ENCODE measurements at places on chromosomes 3 and 15.

DNA sequence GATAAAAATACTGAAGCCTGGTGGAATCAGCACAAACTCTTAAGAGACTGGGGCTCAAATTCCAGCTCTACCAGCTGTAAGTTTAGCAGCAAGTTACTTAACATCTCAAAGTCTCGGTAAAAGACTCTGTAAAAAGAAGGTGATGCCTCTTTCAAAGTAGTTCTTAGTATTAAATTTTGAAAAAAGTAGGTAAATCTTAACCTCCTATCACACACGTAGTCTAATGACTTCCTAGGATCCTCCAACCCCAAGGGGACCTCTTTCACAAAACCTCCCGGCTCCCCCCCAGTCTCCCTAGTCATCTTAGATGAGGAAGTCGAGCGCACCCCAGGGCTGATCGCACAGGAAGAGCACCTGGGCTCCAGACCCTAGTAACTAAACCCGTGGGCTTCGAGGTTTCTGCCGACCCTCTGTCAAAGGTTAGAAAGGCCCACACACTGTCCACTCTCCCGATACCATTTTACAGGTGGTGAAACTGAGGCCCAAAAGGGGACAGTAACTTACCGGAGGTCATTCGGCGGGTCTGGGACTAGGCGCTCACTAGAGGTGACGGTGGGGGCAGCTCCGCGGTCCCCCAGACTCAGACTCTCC, 427 bp downstream of the MBD4 start:
- DNase-seq, result peak; percentile 79

- peak; percentile 8 for DNase-seq
These were observed 540.1 kb downstream of the NTRK3 start for GRCh38 chr15:87716422-87716821.

DNA sequence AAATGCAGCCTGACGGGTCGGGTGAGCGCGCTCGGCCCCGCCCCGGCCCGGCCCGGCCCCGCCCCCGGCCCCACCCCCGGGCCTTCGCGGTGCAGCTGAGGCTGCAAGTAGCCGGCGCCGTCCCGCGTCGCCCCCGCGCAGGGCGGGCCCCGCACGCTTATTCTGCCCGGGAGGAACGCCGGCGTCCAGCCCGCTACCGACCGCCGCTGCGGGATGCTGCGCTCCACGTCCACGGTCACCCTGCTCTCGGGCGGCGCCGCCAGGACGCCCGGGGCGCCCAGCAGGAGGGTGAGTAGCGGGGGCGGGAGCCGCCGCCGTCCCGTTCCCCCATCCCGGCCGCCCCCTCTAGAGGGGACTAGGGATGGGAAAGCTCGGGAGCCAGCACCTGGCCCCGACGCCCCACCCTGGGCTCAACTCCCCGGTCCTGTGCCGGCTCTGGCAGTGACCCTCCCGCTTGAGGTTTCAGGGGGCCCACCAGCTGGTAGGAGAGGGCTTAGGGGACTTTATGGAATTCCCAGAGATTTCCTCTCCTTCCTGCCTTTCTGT, at the start of gene MYZAP:
Gene MYZAP, plus strand, starts transcription at position 83 of the 546 bp plus-strand sequence. Its CDS starts 131 bp downstream, at position 214.
- no peak for DNase-seq

GRCh38 chr3:127387119-127387518, 99.3 kb upstream of the PRR20G start:
- DNase-seq, result no peak

- no peak for DNase-seq
These were observed 12.3 kb downstream of the ZNF860 start for GRCh38 chr3:31993843-31994242.

DNA sequence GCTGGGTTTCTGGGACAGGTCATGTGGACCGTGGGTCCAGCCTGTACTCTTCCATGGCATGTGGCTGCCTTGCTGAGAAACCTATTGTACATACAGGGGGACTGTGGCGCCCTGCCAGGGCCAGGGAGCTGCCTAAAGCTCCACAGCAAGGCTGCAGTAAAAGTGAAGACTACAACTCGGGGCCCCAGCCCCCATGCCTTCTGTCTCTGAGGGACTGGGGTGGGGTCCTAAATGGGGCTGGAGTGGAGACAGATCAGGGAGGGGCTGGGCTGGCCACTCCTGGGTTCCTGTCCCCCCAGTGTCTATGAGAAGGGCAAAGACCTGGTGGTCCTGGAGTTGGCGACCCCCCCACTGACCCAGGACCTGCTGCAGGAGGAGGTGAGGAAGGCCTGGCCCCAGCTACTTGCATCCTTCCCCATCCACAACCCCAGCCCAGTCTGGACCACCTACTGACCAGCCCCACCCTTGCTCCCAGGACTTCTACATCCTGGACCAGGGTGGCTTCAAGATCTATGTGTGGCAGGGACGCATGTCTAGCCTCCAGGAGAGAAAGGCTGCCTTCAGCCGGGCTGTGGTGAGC, 7.3 kb downstream of the VILL start:
- DNase-seq, result no peak

DNA sequence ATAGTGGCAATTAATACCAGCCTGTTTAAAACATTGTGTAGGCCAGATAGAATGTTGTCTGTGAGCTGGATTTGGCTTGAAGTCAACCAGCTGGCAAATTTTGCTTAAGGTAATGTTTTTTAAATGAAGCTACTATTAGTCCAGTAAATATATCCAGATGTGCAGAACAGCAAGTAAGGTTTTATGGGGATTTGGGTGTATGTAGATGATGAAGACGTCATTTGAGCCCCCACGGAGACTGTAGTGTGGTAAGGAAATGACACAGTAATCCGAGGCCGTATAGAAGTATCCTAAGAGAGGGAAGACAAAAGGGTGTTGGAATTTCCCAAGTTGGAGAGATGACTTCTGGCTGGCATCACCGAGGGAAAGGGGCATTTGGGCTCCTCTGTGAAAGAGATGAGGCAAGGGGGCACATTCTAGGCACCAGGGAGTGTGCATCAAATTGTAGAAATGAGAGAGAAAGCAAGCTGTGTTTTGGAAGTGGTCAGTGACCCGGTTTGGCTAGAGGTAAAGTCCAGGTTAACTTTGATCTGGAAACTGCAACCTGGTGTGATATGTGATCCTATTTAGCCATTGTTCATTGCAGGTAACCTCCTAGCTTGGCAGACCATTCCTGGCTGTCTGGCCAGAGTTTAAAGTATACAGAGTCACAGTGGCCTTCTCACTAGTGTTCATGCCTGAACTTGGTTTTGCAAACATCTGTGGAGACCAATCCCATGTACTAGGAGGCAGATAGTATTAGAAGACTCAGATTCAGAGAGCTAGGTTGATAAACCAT, 104.2 kb downstream of the ITPR1 start:
- no peak for DNase-seq

DNA sequence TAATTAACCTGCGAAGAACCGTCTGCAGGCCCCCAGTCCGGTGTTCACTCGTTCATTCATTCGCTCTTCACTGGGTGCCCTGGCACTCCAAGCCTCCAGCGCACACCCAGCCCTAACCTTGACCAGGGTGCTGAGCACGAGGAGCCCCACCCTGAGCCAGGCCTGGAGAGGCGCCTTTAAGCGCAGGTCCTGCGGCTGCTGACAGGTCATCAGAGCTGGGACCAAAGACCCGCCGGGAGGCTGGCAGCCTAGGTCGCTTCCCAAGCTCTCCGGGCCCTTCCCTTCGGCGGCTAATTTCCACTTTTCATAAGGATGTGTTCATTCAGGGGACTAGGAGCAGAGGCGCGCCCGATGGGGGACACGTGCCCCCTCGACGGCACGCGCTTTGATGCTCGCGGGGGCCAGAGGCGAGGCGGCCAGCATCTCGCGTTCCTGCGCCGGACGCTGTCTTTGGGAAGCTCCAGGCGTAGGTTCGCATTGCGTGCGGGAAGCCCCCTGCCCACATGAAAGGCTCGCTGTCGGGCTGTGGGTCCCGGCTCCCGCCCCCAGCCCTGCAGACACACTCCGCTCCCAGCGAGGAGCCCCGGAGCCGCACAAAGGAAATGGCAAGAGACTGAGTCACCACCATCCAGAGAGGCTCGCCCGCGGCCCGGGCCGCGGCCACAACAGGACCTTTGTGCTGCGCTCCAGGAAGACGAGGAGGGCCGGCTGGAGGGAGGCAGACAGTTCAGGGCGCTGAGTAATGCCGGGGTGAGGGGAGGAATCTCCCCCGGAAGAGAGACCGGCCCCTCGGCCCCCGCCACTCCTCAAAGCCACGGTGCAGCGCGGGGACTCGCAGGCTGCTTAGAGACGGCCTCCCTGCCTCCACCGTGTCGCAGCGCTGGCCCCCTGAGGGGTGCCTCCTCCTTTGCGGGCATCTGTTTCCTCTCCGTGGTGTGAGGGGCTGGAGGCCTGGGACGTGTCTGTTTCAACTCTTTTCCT, 266.4 kb upstream of the HES1 start:
- peak; percentile 92 for DNase-seq

- DNase-seq, result no peak
These were observed 675 bp downstream of the TSEN2 start for GRCh38 chr3:12484983-12485327.

- DNase-seq, result peak; percentile 71
These were observed 4.0 kb downstream of the TNK2 start for GRCh38 chr3:195904368-195904767.

GRCh38 chr15:48475600-48476395, 144.6 kb downstream of the DUT start:
- DNase-seq, result no peak

DNA sequence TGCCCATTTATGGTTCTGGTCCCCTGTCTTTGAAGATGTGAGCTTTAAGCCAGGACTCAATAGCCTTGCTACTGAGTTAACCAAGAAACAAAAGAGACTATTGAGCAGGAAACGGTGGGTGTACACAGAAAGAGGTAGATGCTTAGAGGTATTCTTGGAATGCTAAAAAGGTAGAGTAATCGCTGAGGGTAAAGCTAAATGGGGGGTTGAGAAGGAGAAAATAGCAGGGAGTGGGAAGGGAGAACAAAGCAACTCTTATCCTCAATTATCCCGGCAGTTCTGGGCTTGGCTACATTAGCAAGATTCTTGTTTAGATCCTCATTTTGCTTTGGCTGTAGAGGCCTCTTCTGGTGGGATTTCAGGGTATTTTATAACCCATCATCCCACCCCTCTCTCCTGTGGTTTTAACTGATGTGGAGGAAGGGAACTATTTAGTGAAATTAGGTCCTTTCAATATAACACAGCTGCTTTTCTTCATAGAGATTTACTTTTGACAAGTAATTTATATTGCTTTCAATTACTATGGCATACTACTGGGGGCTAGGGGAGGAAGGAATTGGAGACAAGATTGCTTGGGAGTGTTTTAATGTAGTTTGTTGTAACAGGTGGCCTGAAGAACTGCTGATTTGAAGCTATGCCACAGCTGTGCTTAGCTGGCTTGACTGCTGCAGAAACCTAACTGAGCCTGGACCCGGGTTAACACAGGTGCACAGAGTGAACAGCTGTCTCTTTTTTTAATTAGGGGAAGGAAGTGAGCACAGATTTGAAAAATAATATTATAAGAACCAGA, 234.3 kb upstream of the CCDC54 start:
- no peak for DNase-seq

GRCh38 chr3:33798113-33798417, 365 bp upstream of the PDCD6IP start:
- DNase-seq, result no peak

DNA sequence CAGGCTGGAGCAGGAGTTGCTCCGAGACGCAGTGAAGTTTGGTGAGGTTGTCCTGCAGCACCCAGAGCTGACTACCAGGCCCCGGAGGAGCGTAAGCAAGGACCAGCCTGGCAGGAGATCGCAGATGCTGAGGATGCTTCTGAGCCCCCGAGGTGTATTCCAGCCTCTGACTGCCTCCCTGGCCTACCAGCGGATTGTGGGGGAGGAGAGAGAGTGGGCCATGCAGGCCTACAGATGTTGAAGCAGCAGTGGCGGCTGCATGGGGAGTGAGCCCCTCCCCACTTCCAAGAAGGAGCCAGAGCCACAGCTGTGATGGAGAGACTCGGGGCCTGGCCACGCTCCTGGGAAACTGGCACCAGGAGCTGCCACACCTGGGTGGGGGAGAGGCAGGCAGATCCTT, 302.5 kb upstream of the PROK2 start:
- DNase-seq, result no peak

DNA sequence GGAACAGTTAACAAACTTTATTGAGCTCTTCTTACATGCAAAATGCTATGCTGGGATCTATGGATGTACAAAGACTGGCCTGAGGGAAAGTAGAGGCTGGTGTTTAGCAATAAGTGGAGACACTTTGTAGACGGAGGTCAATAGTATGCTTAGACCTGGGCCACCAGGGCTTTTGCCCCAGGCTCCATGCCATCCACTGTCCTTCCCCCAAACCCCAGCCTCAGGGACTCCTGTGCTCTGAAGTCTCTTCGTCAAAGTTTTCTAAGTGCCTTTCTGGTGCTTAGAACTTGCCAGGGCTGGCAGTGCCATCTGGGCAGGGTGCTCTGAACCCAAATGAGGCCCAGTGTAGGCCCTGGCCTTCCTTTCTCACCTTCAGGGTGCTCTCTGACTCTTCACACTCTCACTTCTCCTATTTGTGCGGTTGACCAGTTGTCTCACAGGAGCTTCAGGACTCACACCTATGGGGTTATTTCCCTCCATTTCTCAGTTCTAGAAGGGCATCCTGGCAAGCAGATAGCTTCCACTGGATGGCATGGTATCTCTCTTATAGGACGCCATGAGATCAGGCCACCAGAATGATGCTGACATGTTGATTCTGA, 21.8 kb upstream of the KCNAB1 start:
- DNase-seq, result no peak

- DNase-seq, result no peak
These were observed 7.5 kb downstream of the COLQ start for GRCh38 chr3:15513810-15514662.

DNA sequence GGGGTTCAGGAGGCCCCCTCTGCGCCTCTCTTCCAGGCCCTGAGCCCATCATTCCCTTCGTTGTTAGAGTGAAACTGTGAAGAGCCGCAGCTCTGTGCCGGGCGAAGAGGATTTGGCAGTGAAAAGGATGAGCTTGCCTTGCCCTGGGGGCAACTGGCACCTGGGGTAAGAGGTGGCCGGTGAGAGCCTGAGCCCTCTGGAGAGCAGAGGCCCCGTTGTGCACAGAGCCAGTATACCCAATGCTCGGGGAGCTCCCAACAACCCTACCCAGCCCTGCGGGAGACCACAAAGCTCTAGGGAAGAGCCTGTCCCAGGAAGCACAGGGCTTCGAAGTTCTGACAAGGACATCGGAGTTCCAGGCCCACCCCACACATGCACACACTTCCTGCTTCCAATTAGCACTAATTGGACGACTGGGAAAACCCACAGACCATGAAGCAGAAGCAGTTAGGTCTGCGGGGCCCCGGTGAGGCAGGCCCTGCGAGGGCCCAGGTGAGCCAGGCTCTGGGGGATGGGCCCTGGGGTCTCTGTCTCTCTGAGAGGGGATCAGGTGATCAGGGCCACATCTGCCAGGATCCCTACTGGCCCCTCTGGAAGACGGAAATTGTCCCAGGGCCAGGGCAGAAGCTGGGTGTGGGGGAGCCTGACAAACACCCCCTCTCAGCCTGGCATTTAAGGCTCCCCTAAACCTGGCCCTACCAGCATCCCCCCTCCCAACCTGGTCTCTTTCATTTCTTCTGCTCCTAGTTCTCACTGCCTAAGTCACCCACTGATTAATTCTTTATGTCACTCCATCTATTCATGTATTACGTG, 27.9 kb upstream of the SFMBT1 start:
- peak; percentile 77 for DNase-seq

DNA sequence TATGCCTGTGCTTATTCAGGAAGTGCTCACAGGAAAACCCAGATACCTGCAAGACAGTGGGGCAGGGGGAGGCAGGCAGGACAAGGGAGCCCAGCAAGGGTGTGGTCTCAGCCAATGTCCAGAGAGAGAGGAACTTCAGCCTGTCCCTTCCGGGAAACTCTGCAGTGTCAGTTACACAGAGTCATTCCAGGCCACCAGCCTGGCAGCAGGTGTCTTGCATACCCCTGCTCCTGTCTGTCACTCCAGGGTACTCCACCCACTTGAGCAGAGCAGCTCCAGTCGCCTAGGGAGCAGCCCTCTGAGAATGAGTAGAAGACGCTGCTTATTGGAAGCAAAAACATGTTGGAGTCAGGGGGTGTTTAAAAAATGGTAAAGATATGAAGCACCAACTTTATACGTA, 431.2 kb upstream of the RGMA start:
- no peak for DNase-seq

All from NB4 (cell line).